Esophagus muscularis mucosa (tissue), 4 donors: ENCODE measurements at places on chromosomes 5 and 9. TPM values are rescaled to one million over a fixed set of nuclear protein-coding genes. Genes with fewer than 3 reads are reported as not detected.

The CRHBP gene
- 1.8 TPM for total RNA-seq

- DNase-seq: no peak
These were observed 1.5 kb downstream of the F2R start for GRCh38 chr5:76717222-76718083.

DNA sequence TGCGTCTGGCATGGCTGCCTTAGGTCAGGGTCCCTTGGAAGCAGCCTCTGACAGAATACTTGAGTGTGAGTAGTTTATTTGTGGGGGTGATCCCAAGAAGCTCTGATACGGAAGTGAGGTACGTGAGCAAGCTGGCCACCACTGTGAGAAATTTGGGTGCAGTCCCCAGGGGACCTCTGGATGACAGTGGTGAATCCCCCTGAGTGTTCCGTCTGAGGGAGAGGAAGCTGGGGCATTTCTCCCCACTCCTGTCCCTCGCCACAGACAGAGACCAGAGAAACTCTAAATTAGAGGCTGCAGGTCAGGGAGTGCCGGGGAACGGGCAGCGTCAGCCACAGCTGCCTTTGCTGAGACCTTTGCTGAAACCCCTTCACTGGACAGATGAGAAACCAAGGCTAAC is 155.9 kb upstream of the COL5A1 start:
- DNase-seq: no peak

- no peak for DNase-seq
These were observed 58.5 kb upstream of the ANXA1 start for GRCh38 chr9:73093016-73093739.

The SPATA31A3 gene
- not detected for total RNA-seq

- no peak for DNase-seq
These were observed 122.5 kb downstream of the TRPM3 start for GRCh38 chr9:70998962-70999361.

The MEIKIN gene
- not detected for total RNA-seq

DNA sequence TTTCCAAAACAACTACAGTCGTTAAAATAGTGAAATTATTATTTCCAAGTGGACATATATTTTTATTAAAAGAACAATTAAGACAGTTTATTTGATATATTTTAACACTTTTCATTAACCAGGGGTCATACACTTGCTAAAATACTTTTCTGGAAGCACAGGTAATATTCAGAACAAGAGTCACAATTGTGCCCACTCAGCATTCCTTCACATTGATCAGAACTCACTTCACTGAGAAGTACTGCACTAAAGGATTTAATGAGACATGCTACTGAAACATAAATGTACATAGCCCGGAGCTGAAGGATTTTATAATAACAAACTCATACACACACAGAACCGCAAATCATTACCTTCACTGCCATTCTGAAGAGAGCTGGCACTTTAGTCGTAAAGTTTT is 361.8 kb downstream of the ARL15 start:
- no peak for DNase-seq

DNA sequence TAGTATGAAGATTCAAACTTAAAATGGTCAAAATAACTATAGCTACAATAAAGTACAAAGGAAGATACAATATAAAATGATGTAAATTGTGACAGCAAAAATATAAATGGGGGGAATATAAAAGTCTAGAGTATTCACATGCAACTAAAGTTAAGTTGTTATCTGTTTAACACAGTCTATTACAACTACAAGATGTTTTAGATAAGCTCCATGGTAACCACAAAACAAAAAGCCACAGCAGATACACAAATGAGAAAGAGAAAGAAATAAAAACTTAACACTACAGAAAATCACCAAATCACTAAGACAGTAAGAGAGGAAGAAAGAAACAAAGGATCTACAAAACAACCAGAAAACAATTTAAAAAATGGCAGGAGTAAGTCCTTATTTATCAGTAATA is 17.0 kb upstream of the SH3TC2 start:
- DNase-seq: no peak

DNA sequence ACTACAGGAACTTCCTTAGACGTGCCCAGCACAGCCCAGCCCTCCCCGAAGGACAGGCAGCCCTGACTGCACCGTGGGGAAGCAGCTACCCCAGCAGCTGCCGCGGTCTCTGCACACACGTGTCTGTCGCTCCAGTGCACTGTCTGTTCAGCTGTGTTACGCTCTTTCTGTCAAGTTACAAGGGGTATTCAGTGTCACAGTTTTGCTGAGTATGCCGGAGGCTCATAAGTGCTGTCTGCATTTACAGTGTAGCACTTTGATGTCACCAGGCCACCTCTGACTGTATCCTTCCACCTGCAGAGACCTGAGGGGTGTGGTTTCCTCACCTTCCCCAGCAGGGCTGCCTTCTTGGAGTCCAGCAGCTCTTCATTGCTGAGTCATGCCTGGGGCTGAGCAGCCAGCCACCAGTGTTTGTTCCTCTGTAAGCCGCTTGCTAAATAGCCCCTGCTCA is 126.8 kb downstream of the EHMT1 start:
- no peak for DNase-seq

The IFNA21 gene
- not detected for total RNA-seq

DNA sequence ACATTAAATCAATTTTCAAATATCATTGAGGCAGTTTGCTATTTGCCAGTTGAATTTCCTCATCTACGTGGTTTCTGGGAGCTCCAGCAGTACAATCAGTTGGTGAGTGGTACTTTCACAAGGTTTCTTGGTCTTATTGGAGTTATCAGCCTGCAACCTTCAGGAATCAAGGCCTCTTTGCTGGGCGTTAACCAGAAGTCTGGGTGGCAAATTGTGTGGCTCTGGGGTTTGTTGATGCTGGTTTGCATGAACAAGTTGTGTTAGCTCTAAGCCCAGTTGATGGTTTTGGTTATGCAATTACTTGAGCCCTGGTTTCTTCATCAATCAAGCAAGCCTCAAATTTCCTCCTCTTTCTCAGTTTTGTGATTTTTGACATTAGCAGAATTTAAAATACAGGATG is 152.9 kb upstream of the ANKRD55 start:
- DNase-seq: no peak

DNA sequence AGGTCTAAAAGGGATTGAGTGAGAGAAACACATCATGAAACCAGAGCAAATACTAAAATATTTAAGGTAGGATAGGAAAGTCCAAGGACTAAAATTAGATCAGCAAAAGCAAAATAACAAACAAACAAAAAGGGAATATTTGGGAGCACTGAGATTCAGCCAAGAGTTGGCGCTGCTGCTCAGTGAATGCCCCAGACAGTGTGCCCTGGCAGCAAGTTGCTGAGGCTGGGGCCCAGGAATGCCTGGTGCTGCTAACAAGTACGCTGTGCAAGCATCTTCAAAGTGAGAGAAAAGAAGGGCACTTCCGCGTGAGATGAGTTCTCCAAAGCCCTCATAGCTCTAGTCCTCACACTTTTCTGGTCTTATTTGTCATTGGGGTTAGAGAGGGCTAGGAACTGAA is 603.3 kb downstream of the EFNA5 start:
- no peak for DNase-seq

GRCh38 chr9:31137176-31138160 is 1247.0 kb upstream of the ACO1 start:
- DNase-seq: no peak

DNA sequence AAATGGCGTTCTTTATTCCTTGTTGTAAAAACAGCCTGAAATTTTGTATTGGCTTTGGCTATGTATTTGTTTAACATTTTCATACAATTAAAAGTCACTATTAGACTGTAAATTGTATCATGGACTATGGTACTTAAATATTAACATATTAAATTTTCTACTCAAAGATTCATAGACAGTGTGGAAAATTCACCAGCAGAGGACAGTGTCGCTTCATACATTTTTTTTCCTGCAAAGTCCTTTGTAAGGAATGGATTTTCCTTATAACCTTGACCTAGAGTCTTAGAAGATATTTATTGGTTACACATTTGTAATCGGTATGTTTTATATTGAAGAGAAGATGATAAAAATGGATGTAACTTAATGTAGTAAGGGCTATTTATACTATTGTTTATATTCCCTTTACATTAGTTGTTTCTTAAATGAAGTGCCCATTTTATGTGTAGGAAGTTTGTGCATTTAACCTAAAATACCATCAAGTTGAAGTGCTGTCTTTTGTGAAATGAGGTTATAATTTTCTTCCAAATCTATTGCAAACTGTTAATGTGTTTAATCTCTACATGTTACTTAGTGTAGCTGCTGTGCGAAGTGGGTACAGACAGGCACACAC is 150.1 kb downstream of the KDM4C start:
- no peak for DNase-seq

GRCh38 chr5:88380332-88380731 is 111.7 kb upstream of the TMEM161B start:
- DNase-seq: no peak

- no peak for DNase-seq
These were observed 61.2 kb upstream of the PITX1 start for GRCh38 chr5:135095052-135095715.

DNA sequence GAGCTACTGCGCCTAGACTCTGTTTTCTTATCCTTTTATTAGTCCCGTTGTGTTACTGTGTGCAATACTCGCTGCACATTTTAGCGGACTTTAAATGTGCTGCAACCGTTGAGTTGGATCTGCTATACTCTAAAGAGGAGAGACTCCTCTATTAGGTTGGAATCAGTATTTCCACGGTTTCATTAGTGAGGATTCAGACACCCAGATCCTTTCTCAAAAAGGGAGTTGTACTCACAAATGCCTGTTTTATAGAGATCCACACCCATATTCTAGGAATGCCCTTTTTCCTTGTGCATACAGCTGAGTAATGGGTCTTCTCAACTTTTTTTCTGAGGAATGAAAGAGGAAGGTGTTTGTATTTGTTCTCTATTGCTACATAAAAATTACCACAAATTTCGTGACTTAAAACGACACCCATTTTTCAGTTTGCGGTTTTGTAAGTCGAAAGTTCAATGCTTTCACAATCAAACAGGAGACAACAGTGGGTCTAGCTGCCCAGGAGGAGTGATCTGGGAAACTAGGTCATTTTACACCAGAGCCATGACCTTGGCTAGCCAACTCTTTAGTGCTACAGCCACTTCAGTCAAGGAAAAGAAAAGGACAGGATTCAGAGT is 52.8 kb upstream of the SLC44A1 start:
- no peak for DNase-seq

The HEMGN gene
- total RNA-seq: not detected

DNA sequence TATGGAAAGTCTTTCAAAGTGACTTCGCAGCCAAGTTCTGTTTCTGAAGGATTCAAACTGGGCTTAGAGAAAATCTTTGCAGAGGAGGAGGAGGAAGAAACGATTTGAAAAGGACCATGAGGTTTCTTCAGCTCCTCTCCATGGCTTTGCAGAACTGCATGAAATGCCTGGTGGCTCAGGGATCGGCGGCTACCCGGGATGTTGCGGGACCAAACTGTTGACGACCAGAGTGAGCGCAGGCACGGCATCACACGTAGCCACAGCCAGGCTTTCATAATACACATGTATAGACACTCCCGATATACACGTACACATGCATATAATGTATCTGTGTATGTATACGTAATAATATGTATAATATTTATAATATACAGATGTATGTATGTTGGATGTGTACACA is 180.0 kb downstream of the PAX5 start:
- DNase-seq: no peak
